Dorsolateral prefrontal cortex (tissue), 122 donors: ENCODE measurements at places on chromosomes 7 and 10.

- DNase-seq: no peak
Observed at GRCh38 chr10:28367929-28368484, 65.1 kb upstream of the MPP7 start.

DNA sequence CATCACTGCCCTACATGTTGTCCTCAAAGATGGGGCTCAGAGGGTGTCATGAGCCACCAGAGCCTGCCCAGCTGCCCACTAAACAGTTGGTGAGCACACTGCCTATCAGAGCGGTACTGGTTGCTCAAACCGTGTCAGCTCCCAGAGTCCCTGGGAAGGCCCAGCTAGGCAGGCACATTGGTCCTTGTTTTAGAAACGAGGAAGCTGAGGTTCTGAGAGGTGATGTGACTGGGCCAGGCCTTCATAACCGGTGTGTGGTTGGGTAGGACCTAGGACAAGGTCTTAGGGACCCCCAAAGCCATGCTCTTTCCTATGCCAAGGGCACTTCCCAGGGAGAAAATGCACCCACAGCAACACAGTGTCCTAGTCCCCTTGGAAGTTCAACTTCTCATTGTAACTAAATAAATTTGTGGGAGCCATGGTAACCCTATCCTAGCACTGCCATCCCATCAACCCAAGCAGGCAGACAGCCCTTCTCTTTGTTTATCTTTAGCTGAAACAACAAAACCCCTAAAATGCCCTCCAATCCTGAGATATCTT is 174.7 kb upstream of the PDE1C start:
- no peak for DNase-seq

- DNase-seq: no peak
Observed at GRCh38 chr10:115937768-115938056, 335.3 kb downstream of the GFRA1 start.

DNA sequence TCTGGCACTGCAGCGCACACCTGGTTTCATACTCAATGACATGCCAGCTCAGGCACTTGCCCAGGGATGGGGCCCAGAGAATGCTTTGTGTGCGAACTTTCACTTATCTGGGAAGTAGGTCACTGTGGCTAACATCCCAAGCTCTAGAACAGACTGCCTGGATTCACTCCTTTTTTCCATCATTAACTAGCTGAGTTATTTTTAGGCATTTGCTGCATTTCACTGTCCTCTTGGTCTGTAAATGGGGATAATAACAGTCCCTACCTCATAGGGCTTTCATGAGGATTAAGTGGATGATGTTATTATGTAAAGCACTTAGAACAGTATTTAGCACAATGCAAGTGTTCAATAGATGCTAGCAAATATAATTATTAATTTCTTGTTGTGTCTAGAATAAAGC is 98.7 kb upstream of the DOCK1 start:
- no peak for DNase-seq

GRCh38 chr10:35700487-35700882 is 58.4 kb upstream of the FZD8 start:
- DNase-seq: no peak

DNA sequence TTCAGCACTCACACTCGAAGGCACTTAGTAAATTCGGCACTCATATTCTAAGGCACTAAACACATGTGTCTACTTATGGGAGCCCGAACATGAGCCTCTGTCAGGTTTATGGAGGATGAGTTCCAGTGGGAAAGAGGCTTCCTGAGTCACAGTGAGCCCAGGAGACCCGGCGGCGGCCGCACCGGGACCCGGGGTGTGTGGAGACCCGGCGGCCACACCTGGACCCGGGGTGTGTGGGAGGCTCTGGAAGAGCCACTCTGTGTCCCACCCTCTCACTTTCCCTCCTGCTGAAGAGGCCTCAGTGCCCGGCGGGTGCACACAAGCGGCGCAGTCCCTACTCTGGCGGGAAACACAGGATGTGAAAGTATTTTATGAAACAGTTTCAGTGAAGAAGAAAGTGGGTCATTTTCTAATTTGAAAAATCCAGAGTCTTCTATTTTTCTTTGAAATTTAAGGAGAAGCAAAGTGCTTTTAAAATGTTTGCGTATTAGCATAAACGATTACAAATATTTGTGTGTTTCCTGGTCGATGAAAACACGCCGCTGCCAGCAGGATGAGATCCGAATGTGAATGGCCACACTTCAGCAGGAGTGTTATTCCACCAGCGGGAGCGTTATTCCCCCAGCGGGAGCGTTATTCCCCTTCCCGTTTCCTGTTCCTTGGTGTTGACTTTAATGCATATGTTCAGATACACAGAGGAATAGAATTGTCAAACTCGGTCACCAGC is 625.1 kb downstream of the DNAJB6 start:
- DNase-seq: no peak

- DNase-seq: peak; percentile 80
Observed at GRCh38 chr10:121617176-121617575, 18.9 kb upstream of the FGFR2 start.

DNA sequence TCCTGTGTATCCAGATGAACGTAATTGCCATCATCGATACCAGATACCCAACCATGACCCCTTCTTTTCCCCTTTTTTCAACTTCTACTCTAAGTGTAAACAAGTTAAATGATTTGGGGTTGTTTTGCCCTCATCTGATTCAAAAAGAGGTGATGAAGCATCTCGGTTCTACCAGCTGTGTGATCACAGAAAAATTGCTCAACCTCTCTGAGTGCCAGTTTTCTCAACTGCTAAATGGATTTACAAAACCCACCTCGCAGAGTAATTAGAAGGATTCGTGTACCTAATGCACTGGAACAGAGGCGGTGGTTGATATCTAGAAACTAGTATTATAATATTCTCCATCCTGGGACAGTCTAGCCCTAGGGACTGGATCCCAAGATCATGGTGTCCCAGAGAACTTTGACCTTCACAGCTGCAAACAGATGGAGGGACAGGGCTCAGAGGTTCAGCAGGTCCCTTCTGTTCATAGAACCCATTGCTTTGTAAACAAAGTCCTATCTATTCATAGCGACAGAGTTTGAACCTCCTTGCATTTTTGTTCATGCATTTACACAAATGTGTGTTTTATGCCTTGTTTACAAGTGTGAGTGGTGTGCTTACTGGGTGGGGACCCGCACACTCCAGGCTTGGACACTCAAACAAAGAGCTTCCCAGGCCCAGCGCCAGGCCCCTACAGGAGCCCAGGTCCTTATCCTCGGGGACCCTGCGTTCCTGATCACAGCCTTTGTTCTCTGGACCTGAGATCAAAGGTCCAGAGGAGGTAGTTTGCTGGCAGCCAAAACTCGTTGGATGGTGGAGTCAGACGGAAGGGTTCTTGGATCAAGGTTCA is 46.4 kb downstream of the CALML3 start:
- no peak for DNase-seq

DNA sequence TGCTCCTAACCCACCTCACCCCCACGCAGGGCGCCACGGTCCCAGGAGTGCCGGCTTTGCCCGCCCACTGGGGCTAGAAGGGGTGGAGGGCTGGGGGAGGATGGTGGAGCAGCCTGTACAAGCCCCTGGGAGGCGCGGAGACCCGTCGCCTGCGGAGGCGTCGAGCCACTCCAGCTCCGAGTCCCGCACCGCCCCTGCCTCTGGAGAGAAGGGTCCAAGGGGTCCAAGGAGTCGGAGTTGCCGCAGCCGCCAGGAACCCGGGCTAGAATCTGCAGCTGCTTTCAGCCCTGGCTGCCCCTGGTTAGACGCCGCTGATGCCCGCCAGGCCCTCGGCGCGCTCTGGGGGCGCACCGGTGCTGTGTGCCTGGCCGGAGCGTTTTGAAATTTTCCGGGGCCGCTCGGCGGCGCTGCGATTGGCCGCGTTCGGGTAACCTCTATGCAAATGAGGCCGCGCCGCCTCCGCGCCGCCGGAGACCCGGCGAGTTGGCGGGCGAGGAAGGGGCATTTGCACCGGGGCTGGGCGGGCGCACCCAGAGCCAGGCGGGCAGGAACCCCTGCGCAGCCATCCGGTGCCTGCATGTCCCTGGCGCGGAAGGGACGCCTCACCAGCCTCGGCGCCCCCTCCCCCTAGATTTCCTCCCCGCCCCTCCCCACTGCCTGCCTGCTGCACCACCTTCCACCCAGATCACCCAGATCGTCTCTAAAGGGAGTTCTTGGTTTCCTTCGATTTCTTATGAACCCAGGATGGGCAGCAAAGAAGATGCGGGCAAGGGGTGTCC is at the start of gene HMX2:
HMX2 (plus strand) TSS at position 502 of the 779 bp plus-strand sequence; CDS start at position 745, 243 bp downstream.
- no peak for DNase-seq

DNA sequence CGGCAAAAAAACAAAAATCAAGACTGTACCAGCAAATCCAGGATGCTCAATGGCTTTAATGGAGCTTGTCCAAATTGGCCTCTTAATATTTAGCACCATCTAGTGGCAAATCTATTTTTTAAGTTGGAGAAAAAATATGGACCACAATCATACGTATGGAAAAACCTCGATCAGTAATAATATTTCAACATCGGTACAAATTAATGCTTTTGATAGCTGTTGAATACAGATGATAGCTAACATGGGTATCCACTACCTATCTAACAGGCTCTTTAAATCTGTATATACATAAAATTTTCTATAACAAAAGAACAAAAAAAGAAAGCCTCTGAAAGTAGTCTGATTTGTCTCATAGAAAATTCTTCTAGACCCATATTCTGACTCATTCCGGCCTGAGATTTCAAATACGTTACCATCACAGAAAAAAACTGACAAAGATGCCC is 29.2 kb downstream of the COA1 start:
- no peak for DNase-seq

DNA sequence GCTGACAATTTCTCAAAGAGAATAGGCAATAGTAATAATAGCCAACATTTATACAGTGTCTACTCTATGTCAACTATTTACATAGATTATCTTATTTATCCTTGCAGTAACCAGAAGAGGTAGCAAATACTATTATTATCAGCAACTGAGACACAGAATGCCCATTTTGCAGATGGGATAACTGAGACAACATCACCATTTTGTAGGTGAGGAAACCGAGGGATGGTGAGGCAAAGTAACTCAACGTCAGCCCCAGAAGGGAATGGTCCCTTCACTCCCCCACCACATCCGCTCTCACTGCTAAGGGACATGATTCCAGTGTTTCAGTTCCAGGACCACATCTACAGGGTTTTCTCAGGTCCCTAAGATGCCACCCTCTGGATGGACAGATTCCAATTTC is 261.2 kb upstream of the NEBL start:
- no peak for DNase-seq

- no peak for DNase-seq
Observed at GRCh38 chr10:113540845-113541548, 11.9 kb upstream of the HABP2 start.

DNA sequence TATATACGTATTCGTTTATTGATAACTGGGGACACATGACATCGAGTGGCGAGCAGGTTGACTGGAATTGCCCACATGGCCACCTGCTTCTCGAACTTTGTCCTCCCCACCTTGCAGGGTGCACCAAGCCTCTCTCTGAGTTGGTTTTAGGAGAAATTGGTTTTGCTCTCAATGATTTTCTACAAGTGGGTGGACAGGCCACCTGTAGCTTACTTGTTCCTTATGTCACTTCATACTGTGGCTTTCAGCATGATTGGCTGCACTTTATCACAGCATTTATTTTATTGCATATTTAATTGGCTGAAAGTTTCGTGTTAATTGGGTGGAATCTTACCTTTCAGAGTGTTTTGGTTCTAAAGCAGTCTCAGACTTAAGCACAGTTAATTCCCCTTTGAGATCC is 215.6 kb upstream of the SHH start:
- DNase-seq: no peak

DNA sequence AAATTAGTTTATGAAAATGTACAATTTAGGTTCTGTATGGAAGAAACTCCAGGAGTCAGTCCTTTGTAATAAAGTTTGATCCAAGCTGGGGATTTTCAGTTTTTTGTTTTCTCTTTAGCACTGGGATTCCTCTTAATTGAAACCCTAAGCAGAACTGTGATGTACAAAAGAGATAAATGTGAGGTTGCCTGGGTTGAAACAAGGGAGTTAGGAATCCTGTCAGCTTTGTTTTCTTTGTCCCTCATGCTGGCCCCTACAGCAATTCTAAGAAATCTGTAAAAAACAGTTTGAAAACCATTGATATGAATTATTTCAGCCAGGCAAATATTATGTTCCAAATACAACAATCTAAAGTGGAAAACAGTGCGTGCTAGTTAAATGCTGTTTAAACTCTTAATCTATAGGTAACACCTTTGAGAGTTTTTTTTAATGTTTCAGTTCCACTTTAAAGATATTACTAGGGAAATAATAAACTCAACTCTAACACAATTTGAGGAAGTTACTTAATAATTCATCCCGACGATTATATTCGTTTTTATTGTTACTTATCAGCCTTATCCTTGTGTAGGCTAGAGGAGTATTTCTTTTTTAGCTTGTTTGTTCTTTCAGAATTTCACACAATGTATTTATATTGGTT is 65.3 kb downstream of the SGCE start:
- DNase-seq: no peak

DNA sequence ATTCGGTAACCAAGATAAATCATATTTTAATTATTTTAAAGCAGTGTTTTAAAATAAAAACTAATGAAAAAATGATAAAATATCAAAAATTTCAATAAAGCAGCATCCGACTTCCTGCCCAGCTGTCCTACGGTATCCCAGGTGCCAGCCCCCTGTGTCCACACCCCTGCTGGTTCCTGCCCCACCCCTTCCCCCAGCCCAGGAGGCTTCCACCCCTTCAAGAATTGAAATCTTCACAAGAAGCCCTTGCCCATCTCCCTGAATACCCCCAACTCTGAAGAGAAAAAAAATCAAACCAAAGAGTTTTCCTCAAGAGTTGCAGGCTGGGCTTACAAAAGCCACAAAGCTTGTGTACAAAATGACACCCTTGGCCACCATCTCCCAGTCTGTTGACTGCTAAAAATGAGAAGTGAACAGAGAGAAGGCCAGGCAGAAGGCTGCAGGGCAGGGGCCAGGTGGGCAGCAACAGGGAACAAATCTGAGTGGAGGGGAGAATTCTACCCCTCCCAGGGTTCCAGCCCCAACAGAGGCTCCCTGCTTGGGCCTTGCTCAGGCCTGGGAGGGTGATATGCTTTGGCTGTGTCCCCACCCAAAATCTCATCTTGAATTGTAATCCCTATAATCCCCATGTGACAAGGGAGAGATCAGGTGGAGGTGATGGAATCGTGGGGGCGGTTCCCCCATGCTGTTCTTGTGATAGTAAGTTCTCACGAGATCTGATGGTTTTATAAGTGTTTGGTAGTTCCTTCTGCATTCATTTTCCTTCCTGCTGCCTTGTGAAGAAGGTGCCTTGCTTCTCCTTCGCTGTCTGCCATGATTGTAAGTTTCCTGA is 14.5 kb downstream of the GPRIN2 start:
- peak; percentile 46 for DNase-seq
